ENCODE measurements at places on chromosomes 7 and 10. TPM values are rescaled to one million over a fixed set of nuclear protein-coding genes. Genes with fewer than 3 reads are reported as not detected.

DNA sequence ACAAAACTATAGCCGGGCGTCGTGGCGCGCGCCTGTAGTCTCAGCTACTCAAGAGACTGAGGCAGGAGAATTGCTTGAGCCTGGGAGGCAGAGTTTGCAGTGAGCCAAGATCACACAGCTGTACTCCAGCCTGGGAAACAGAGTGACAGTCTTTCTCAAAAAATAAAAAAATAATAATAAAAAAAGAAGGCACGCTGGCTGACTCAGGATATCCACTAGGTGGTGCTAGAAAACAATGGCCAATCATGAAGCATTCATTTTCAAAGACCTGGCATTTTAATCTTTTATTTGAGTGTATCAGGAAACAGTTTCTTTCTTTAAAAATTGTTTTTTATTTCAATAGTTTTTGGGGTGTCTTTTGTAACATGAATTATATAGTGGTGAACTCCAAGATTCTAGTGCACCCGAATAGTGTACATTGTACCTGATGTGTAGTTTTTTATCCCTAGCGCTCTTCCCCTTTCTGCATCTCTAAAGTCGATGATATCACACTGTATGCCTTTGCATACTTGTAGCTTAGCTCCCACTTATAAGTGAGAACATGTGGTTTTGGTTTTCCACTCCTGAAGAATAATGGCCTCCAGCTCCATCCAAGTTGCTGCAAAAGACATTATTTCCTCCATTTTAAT is 88.6 kb downstream of the LYZL1 start:
- DNase-seq, result no peak

GRCh38 chr10:96910488-96911395 is 78.6 kb downstream of the LCOR start:
- no peak for DNase-seq

DNA sequence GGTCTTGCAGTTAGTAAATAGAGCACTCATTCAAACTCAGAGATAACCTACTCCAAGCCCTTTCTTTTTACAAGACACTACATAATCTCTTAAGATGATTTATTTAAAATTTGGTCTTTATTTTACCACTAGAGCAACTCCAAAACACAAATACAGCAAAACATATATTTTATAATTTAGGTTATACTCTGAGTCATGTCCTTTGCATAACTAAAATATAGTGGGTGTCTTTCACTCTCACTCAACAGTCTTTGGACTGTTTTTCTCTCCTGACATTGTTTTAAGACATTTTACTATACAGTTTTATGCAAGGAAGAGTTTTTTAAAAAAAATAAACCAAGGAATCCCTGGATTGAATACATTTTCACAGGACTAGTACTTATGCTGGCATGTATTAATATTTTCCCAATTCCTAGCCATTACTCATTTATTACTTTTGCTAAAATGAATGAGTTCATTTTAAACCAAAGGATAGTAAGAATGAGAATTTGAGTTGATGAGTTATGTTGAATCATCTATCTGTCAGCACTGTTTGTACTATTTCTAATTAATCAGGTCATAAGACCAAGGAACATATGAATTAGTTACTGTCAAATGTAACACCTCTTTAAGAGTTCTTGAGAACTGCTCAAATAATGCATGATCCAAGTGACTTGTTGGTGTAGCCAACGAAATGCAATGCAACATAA is 303.1 kb upstream of the FZD1 start:
- DNase-seq, result no peak

DNA sequence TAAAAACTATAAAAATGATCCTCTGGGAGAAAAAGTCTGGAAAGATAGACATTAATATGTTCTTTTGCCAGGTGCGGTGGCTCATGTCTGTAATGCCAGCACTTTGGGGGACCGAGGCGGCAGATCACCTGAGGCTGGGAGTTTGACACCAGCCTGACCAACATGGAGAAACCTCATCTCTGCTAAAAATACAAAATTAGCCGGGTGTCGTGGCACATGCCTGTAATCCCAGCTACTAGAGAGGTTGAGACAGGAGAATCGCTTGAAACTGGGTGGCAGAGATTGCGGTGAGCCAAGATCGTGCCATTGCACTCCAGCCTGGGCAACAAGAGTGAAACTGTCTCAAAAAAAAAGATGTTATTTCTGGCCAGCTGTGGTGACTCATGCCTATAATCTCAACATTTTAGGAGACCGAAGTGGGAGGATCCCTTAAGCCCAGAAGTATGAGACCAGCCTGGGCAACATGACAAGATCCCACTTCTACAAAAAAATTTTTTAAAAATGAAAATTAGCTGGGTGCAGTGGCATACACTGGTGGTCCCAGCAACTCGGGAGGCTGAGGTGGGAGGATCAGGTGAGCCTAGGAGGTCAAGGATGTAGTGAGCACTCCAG is 101.9 kb upstream of the LRRN3 start:
- DNase-seq, result no peak

GRCh38 chr7:50838675-50839377 is 56.1 kb upstream of the GRB10 start:
- no peak for DNase-seq

- DNase-seq, result no peak
Measured at GRCh38 chr10:63886281-63887022, 365.3 kb downstream of the REEP3 start.

DNA sequence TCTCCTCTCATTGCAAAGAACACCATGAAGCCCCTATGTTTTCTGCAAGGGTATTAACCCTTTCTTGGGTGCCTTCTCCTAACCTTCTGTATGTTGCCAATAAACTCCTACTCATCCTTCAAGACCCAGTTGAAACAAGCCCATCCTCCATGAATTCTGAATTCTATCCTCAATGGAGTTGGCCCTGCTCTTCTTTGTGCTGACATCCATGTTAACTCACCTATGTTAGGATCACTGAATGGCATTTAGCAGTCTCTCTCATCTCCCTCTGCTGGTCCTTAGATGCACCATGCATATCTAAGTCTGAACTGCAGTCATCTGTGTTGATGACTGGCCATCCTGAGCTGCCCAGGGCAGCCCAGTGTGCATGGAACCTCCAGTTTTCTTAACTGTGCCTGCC is 129.8 kb downstream of the BUB3 start:
- no peak for DNase-seq

- DNase-seq, result no peak
Measured at GRCh38 chr7:28135315-28135714, 45.3 kb downstream of the JAZF1 start.

- peak; percentile 96 for DNase-seq
Measured at GRCh38 chr7:99372275-99373090, 2.0 kb upstream of the ARPC1B start.

DNA sequence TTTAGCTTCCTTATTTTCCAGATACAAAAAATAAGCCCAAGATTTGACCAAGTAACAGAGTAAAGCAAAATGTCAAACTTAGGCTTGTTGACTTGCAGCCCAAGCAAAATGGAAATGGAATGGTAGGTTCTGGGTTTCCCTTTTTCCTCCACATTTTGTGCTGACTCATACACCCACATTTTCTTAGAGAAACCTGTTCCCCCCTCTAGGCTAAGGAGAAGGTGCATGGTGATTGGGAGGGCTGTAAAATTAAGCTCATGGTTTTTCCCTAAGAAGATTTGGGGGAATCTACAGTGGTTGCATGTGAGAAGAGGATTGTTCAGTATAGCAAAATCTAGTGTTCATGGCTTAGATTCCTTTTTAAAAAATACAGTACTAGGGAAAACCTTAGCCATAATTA is 127.4 kb downstream of the ARL4A start:
- no peak for DNase-seq

GRCh38 chr10:86945361-86946212 is 11.8 kb downstream of the MMRN2 start:
- DNase-seq, result no peak

DNA sequence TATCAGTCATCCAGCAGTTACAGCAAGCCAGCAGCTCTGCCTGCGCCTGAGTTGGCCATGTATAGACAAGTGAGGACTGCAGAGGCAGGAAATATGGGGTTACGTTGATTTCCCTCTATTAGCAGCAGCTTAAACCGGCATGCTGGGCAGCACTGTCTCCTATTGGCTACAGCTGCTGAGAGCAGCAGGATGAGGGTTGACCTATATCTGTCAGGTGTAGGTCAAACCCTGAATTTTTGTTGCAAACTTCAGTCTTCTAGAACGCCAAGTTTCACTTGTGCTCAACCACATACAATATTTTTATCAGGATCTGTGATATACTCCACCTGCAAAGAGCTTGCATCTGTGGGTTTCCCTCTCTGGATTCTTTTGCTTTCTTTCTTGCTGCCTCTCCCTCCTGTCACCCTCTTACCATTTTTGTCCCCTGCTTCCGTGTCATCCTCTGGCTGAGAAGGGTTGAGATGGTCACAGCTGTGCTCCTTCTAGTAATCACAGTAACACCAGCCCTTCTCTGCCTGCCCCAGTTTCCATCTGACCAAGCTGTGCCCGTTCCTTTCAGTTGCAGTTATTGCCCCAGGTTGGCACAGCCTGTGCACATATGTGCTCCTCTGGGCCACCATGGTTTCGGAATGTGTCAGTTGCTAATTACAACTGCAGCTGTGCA is 23.8 kb upstream of the GLCCI1 start:
- DNase-seq, result no peak

DNA sequence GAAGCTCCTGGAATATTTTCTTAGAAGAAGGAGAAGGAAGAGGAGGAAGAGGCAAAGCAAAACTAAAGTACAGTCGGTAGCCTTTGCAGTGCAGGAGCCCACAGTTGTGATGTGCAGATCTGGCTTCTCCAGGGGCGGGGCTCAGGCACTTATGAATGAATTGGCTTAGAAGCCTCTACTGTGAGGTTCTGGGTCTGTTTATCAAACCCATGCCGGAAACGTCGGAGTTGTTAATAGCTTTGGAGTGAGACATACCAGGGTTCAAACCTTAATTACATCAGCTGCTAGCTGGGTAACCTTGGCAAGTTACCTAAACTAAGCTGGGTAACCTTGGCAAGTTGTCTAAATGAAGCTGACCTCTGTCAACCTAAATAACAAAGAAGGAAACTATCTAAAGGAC is 89.3 kb upstream of the PITRM1 start:
- no peak for DNase-seq

GRCh38 chr7:150610233-150610632 is 22.0 kb downstream of the GIMAP6 start:
- no peak for DNase-seq

DNA sequence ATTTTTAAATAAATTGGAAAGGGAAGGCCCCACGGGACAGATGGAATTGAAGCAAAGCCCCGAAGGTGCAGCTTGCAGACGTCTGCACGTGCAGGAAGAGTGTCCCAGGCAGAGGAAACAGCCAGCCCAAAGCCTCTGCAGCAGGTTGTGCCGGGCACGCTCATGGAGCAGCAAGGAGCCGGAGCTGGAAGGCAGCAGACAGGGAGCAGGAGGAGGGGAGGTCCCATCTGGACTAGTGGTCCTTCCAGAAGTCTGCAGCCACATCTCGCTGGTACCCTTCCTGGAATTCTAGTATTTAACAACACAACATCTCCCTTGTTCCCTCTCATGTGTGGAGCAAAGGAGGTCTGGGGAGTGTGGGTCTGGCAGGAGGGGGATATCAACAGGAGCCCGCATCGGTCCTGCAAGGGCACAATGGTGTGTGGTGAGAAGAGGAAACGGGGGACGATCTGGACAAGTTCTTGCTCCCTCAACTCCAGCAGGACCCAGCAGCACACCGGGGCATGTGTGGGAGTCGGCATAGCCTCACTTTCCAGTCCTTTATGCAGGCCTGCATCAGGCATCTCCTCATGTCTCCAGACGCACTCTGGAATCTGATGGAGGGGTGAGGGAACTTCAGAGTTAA is 169.3 kb downstream of the GRID1 start:
- DNase-seq, result no peak

- DNase-seq, result no peak
Measured at GRCh38 chr10:69913606-69914382, 112.1 kb downstream of the COL13A1 start.

NEURL1 gene
- not detected for total RNA-seq

BLOC1S2 gene
- 22.6 TPM for total RNA-seq

PIK3CG gene
- 2.7 TPM for total RNA-seq

DPYSL4 gene
- total RNA-seq, result 0.54 TPM

SLC18A3 gene
- not detected for total RNA-seq

GJD4 gene
- not detected for total RNA-seq

All from thyroid gland (tissue), 4 donors.